Activated naive CD4-positive, alpha-beta T cell treated with anti-CD3 and anti-CD28 coated beads, Interleukin-2, amount 50 U/mL, for 72 hours (primary cell): ENCODE measurements at places on chromosomes 6 and 20.

DNA sequence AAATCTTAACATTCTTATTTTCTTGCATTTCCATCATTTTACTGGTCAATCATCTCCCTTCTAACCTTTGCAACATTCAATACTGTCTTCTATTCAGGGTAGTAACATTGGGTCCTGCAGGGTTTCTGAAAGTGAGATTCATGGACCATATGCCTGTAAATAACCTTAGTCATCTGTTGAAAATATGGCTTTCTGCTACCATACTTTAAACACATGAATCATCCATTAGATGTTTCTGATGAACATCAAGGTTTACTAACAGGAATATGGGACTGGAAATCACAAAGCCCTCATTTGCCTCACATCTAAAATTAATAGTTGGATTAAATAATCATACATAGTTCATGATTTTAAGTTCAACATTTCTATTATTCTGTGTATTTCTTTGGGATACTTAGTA, 475.9 kb upstream of the MARCKS start:
- DNase-seq = no peak

DNA sequence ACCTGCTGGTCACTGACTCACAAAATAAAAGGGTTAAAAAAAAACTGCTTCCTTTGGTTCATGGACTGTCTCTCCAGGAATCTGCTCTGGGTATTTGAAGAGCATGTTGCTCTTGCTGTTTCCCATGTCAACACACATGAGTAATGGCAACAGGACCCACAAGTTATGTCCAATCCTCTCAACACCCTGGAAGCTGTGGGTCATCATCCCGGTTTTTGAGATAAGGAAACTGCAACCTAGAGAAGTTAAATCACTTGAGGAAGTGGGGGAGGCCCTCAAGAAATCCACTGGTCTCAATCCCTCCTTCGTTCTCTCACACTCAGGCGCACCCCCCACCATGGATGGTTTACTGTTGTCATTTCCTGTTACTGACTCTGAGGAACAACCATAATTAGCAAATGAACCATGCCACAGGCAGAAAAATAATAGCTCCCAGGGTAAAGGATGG, 12.4 kb downstream of the MAP1LC3A start:
- DNase-seq = no peak

GRCh38 chr20:32792316-32792715, 27.4 kb upstream of the MAPRE1 start:
- DNase-seq = no peak

DNA sequence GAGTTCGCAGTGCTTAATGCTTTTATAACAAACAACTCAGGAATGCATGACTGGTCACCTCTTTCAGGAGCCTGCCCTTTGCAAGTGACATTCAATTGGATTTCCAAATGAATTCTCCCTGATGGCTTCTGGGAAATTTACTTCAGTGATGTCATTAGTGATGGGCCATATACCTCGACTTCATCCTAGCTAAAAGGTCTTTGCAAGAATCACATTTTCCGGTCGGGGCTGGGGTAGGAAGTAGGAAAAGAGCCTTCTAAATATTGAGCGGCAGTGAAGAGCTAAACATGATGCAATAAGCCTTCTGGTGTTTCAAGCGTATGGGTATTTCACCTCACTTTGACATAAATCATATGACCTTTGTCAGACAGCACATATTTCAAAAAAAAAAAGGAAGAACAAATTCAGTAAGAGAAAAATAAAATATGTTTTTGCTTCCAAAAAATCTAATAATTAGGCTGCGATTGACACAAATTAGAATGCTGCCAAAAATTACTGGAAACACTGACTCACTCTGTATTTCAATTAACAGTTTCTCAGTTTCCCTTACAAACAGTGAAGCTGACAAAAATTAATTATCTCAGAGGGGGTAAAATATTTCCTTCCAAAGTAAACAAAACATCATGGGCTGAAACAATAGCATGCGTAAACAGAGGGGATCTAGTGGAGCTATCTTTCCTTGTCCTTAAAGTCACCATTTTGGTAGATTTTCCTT, 39.8 kb downstream of the ADTRP start:
- no peak for DNase-seq

- DNase-seq = no peak
These were observed 38.9 kb downstream of the BICRAL start for GRCh38 chr6:42820512-42821340.

- DNase-seq = no peak
These were observed 77.6 kb upstream of the SASH1 start for GRCh38 chr6:148265054-148265453.
